EL (cell line): ENCODE measurements at places on chromosomes 6 and 20.

GRCh38 chr6:106808758-106809157, 165.8 kb downstream of the CD24 start:
- no peak for DNase-seq

DNA sequence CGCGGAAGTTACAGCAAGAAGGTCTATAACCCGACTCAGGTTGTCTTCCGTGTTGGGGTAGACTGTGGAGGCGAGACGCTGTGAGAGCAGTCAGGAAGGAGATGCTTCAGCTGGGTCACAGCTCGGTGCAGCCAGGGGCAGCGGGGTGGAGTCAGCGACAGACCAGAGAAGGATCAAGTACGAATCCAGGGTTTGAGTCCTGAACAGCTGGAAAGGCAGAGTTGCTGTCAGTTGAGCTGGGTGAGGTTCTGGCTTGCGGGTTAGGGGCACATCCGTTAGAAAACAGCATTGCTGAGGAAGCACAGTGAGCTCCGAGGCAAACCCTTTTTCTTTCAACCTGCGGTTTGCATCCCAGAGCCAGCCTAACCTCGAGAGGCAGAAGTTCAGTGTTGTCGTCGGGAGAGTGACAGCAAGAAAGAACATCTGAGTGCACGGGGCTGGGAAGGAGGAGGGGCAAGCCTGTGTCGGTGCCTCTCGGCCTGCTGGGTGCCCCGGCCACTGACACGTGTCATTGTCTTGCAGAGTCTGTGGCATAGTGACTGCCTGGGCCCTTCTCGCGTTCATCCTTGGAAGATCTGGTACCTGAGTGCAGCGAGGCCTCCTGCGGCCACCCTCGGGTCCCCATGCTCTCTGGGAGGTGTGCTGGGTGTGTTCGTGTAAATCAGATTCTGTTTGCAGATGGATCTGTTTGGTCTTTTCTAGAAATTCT, 20.0 kb downstream of the PNLDC1 start:
- no peak for DNase-seq

GRCh38 chr6:9131201-9131600, 695.9 kb upstream of the SLC35B3 start:
- no peak for DNase-seq

- DNase-seq, result no peak
Observed at GRCh38 chr20:55793986-55794385, 211.3 kb downstream of the CBLN4 start.
